ENCODE measurements at places on chromosomes 16 and 17.

DNA sequence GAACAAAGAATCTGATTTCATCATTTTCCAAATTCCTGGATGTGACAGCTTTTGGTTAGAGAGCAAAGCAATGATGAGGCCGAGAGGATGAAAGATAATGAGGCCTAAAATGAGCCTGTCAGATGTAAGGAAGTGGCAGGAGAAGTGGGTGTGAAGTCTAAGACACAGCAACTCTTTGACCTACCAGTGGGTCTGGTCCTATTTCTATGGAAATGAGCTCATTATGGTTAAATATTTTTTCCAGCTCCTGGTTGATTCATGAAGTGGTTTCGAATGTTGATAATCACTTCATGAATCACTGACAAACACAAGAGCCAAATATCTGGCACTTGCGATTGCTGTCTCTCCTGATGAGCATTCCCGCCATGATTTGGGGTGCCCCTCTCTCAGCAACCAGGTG, 273.3 kb upstream of the CDH5 start:
- no peak for DNase-seq

DNA sequence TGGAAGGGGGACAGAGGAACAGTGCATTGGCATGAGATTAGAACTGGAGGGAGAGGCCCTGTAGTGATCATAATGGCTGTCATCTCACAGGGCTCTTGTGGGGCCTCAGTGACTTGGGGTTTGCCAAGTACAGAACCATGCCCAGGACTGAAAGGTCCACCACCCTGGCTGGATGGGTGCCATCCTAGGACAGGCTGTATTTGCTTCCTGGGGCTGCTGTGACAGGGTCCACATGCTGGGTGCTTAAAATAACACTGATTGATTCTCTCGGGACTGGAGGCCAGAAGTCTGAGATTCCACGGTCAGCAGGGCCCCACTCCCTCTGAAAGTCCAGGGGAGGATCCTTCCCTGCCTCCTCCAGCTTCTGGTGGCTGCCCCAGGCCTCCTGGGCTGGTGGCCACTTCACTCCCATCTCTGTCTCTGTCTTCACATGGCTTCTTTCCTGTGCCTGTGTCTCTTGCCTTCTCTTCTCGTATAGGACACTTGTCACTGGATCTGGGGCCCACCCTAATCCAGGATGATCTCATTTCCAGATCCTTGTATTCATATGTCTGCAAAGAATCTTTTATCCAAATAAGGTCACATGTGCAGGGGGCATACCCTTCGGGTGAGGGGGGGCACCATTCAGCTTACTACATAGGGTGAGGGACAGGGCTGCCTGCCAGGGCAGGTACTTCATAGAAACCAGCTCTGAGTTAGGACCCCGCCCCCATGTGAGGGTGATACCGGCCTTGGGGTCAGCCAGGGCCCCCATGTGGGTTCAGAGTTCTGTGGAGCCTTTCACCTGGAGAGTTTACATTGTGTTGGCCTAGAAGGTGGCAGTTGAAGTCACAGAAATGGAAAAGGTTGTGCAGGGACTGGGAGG, 52.6 kb downstream of the USP22 start:
- no peak for DNase-seq

DNA sequence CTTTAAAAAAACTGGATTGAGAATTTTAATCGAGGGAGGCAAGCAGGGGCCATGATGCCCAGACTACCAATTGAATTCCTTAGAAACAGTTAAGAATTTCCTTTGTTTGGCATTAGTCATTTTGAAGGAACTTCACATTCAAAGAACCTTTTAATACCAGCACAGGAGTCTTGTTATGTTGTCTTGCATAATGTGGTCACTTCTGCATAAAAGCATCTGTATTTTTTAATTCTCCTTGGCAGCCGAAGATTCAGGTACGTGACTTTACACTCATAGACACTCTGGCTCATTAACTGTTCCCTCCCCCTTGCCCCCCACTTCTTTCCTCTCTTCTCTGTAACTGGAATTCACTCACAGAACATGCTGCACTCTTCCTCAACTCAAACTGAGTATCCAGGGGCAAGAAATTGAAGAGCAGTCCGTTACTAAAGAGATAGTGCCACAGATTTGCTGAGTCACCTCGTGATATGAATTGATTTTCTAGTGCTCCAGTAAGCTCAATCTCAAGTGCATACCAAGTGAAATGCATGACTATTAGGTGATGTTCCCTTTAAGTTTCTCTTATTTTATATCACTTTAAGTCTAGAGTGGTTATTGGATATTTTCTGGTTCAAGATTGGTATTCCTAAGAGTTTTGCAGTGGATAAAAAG, 572.2 kb upstream of the SOX9 start:
- no peak for DNase-seq

GRCh38 chr16:20307791-20308190, 19.5 kb downstream of the GP2 start:
- DNase-seq: no peak

- no peak for DNase-seq
These were observed 56.5 kb downstream of the SPAG9 start for GRCh38 chr17:51064061-51064735.

All from GF-D8 (cell line).